ENCODE measurements at places on chromosomes 7 and 10.

- no peak for DNase-seq
These were observed 137.5 kb downstream of the IMMP2L start for GRCh38 chr7:111424768-111425167.

DNA sequence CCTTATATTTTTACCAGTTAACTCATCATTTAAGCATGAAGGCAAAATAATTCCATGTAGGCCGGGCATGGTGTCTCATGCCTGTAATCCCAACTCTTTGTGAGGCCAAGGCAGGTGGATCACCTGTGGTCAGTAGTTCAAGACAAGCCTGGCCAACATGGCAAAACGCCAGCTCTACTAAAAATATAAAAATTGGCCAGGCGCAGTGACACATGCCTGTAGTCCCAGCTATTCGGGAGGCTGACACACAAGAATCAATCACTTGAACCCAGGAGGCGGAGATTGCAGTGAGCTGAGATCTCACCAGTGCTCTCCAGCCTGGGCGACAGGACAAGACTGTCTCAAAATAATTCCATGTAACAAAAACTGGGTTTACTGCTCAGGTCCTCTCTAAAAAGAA, 18.3 kb downstream of the HNRNPA2B1 start:
- no peak for DNase-seq

- DNase-seq = no peak
These were observed 24.9 kb downstream of the RGR start for GRCh38 chr10:84269773-84270172.

DNA sequence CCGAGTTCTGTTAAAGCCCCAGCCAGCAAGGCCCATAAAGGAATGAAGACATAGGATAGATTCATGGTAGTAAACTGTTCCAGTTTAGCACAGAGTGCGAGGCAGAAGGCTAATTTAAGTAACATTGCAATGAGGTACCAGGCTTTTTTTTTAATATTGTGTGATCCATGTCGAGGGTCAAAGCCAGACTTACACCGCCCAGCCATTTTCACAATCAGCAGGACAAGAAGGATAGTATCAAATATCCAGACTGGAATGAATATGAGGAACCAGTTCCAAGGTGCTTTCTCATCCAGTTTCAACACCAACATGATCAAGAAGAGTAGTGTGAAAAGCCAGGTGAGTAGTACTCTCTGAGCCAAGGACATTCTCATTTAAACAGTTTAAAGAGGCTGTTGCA, 4.2 kb downstream of the TMEM60 start:
- DNase-seq = no peak

DNA sequence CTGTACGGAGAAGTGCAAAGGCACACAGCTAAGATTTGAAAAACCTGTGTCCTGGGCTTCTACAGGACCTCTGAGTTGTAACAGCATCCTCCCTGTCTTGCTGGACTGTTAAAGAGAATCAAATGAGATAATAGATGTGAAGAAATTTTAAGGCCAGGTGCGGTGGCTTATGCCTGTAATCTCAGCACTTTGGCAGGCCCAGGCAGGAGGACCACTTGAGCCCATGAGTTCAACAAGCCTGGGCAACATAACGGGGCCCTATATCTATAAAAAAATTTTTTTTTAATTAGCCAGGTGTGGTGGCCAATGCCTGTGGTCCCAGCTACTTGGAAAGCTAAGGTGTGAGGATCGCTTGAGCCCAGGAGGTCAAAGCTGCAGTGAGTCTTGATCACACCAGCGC, 2.9 kb upstream of the ARHGAP21 start:
- DNase-seq = no peak

GRCh38 chr7:7416031-7416858, 119.4 kb downstream of the COL28A1 start:
- no peak for DNase-seq

DNA sequence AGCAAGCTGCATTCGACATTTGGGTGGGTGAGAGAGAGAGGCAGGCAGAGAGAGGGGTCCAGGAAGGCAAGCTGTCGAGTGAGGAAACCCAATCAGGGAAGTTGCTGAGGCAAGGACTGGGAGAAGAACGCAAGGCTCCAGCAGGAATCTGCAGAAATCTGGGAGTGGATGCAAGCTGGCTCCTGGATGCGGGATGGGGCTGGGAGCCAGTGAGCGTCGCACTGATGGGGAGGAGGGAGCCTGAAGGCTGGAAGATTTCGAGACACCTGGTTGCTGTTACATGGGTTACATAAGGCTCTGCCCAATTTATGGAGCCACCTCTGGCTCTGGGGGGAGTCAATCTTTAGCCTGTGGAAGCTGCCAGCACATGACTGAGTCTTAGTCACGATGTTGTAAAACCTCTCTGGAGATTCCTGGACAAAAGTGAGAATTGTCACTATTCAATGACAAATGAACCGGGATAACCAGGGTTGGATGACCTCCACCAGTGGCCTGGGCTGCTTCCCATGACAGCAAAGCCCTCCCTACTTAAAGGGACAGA, 51.1 kb upstream of the ADRB1 start:
- DNase-seq = no peak

DNA sequence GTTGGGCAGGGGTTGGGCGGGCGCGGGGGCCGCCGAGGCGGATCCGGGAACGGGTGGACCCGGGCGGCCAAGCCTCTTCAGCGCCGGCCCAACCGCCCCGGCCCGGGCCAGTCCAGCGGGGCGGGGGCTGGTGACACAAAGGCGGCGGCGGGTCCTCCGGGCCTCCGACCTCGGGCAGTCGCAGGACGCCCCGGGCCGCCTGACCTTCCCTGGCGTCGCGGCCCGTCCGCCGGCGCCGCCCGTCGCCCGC, 54.2 kb downstream of the METTL2B start:
- no peak for DNase-seq

DNA sequence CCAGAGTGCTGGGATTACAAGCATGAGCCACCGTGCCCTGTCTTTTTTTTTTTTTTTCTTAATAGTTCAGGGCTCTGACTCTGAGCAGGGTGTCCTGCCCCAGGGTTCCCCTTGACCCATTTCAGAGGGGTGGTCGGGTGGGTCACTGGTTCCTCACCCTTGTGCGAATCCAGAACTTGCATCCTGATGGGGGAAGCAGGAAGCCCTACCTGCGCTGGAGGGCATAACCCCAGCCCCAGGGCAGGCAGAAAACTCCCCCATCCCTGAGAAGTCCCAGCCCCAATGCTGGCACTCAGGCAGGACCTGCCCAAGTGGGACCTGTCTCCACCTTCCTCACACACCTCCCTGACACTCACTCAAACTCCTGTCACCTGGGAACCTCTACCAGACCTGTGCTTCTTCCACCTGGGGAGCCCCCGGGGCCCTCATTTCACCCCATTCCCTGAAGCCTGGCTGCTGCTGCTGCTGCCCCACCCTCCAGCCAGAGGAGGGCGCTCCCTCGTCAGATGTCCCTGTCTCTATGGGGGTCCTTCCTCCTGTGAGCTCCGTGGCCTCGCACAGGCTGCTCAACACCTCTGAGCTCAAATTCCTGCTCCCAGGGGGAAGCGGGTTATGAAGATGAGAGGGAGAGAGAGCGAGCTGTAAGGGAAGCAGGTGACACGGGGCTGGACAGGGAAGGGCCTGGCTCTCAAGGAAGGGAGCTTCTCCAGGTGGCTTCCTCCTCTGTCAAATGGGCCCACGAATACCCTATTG, 15.1 kb upstream of the ZNF273 start:
- DNase-seq = peak; percentile 71

- no peak for DNase-seq
These were observed 7.6 kb downstream of the MMS19 start for GRCh38 chr10:97490592-97490991.

GRCh38 chr7:54825368-54825767, 66.4 kb upstream of the SEC61G start:
- no peak for DNase-seq

DNA sequence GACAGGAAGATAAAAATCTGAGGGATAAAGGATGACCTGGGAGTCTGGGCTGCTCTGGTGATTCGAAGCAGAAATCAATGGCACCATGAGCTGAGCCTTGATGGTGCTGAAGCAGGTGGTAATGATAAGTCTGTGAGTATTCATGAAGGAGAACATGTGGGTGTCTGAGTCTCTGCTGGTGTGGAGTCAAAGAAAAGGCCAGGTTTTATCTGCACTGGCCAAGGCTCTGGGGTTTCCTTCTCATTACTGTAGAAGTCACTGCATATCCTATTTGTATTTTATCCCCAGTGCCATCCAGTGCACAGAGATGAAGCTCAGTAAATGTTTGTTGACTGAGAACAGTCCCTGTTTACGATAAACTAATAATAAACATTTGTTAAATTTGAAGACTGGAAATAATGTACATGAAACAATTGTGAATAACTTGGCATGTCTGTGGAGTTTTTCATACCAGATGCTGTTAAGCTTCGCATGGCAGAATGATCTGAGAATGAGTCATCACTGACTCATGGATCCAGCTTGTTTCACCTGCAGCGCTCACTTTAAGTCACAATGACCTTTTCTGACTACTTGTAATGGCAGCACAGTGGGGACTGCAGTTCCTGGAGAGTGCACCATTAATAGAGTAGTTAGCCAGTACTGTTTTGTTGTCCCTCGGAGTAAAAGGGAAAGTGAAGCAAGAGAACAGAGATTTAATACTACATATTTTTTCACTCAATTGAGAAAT, 538.5 kb downstream of the HTR7 start:
- DNase-seq = no peak

- DNase-seq = peak; percentile 73
These were observed at the start of gene CADPS2 for GRCh38 chr7:122886357-122887081. TSS of gene CADPS2 (minus strand) at chr7:122886460. CDS start at chr7:122886337, 123 bp downstream.

DNA sequence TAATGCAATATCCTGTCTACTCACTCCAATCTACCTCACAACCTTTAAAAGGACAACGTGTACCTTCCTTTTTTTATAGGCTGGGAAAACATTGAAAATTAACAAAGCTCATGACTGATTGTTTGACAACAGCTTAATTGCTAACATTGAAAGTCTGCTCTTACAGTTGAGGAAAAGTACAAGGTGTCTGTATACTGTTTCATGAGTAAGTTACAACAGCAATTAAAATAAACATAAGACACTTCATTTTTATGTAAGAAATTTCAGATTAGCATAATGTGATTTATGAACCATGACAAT, 28.6 kb upstream of the NCAPG2 start:
- no peak for DNase-seq

DNA sequence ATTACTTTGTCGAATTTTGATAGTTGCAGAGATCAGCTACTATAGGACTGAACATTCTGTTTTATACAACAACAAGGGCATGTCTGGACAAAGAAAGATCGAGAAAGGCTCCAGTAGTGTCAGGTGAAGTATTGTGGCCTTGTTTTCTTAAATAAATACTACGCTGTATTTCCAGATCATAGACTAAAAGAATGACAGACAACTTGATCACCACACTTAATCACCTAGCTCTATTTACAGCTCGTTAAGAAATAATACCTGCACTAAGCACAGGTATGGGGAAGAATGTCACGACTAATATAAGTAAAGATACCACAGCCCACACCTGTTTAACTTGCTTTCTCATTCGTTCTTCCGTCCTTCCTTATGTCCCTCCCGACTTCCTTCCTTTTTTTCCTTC, 269.2 kb downstream of the HGF start:
- no peak for DNase-seq

- no peak for DNase-seq
These were observed 353.7 kb downstream of the GLRX3 start for GRCh38 chr10:130489891-130490290.

- no peak for DNase-seq
These were observed 186.9 kb downstream of the LRRTM3 start for GRCh38 chr10:67112765-67113164.

DNA sequence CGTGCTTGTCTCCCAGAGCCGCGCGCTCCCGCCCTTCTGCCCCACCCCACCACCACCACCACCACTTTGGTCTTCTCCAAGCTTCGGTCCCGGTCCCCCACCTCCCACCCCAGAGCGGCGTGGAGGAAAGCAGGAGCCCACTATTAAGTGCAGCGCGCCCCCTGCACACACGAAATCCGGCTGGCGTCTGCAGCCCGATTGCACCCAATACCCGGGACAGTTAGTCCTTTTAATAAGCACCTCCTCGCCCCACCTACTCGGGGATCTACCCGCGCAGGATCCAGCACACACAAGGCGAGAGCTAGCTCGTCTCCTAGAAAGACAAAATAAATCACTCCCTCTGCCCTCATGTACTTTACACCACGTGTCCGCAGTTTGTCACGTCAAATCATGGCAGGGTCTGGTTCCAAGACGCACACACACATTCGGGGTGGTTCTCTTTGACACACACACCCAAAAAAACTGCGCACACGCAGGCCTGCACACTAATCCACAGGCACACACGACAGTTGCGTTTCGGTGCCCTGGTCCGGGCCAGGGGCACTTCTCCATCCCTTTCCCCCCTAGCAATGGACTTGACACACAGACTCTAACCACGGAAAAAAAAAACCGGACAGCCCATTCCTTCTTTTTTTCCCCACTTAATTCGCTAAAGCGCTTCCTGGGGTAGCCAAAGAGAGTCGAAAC, 1.6 kb downstream of the SFMBT2 start:
- peak; percentile 85 for DNase-seq

DNA sequence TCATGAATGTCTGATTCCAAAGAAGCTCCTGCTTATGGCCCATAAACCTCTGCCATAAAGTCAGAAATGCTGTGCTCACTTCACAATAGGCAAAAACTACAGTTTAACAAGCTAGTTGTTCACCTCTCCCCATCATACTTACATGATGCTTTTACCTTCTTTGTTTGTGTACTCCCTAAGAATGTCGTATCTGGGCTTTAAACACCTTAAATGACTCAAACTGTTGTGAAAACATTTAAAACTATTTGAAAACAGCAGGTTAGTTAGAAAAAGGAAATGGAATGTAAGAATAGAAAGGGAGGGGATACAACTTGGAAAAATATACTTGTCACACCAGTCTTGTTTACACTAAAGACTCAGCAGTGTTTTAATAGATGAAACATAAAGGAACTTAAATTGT, 128.2 kb upstream of the AGR3 start:
- DNase-seq = no peak

- no peak for DNase-seq
These were observed 15.5 kb upstream of the TRIL start for GRCh38 chr7:28973591-28973990.

- DNase-seq = peak; percentile 78
These were observed 18.0 kb upstream of the RSU1 start for GRCh38 chr10:16835228-16835627.

GRCh38 chr7:70570961-70571360, 561.0 kb upstream of the GALNT17 start:
- DNase-seq = no peak

GRCh38 chr7:2129323-2130095, 103.2 kb downstream of the MAD1L1 start:
- DNase-seq = no peak

GRCh38 chr7:118304100-118304499, 79.6 kb downstream of the ANKRD7 start:
- no peak for DNase-seq

DNA sequence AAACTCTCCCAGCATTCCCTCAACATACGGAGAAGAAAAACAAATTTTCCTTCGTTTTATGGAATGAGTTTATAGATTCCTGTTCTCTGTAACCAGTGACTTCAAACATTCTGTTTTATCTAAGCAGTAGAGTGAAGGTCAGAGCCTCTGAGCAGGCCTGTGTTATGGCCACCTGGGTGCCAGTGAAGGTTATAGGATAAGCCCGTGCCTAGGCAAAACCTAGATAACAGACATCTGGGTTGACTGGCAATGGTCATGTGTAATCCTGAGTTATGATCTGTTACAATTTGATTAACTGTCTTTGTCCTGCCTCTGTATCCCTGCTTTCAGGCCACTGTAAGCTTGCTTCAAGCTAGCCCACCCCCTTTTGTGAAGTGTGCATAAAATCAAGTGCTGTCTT, 8.3 kb downstream of the LSM5 start:
- DNase-seq = peak; percentile 44

- DNase-seq = no peak
These were observed 333.4 kb upstream of the RNF32 start for GRCh38 chr7:156307193-156307592.

GRCh38 chr10:93160829-93161228, 87.1 kb downstream of the CYP26A1 start:
- no peak for DNase-seq

Measured in activated CD4-positive, alpha-beta T cell treated with anti-CD3 and anti-CD28 coated beads, Interleukin-2, amount 10 ng/mL, durations not matched to agents 24 days and 14 days (primary cell).